ENCODE measurements at places on chromosomes 7 and 10. TPM values are rescaled to one million over a fixed set of nuclear protein-coding genes. Genes with fewer than 3 reads are reported as not detected.

- no peak for DNase-seq
Measured at GRCh38 chr7:123599766-123600165, 1.9 kb upstream of the ASB15 start.

GRCh38 chr10:79384773-79385391 lies 37.6 kb downstream of the PPIF start:
- no peak for DNase-seq

- no peak for DNase-seq
Measured at GRCh38 chr10:20855398-20856038, 41.6 kb downstream of the NEBL start.

- no peak for DNase-seq
Measured at GRCh38 chr7:1224086-1224716, 8.5 kb upstream of the UNCX start.

DNA sequence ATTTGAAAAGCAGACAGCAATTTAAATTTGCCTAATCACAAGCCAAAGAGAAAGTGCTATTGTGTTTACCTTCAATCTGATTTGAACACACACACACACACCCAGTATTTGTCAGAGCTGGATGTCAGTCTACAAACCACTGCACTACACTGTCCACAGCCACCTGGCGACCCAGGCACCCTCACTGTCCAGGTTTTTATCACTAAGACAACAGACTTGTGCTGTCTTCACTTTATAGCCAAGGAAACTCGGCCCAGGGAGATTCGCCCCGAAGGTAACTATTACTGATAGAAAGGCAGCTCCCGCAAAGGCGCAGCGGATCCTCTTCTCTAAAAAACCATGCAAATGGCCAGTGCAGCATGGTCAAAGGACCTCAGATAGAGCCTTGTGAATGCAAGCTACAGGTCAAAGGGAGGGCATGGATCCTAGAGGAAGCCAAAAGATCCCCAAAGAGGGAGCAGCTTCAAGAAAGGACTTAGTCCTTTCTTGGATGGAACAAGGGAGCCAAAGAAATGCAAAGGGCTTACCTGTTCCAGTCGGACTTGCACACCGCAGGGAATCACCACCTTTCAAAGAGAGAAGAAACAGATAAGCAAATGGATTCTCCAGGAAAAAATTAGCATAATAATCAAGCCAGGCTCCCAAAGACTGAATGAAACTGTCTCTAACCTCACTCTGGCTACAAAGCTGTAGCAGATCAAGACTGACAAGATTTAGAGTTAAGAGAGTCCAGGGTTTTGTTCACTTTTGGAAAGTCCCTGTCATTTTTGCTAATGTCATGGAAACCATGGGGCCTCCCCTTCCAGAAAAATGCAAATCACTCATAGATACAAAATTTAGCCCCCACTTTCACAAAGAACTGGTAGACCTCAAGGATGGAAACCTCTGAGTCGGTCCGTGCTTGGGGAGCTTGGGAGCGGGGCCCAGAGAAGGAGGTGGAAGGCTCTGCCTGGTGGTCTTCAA lies 101.1 kb downstream of the TNS3 start:
- no peak for DNase-seq

- no peak for DNase-seq
Measured at GRCh38 chr10:129977794-129978193, 13.7 kb upstream of the EBF3 start.

GRCh38 chr7:1533547-1534329 lies 3.2 kb downstream of the MAFK start:
- peak; percentile 68 for DNase-seq

The SRRM3 gene
- 1.3 TPM for polyA plus RNA-seq

The PHYHIPL gene
- not detected for polyA plus RNA-seq

- DNase-seq: no peak
Measured at GRCh38 chr7:2936891-2937580, 92.9 kb upstream of the GNA12 start.

- DNase-seq: no peak
Measured at GRCh38 chr10:116210588-116211346, 62.2 kb downstream of the GFRA1 start.

DNA sequence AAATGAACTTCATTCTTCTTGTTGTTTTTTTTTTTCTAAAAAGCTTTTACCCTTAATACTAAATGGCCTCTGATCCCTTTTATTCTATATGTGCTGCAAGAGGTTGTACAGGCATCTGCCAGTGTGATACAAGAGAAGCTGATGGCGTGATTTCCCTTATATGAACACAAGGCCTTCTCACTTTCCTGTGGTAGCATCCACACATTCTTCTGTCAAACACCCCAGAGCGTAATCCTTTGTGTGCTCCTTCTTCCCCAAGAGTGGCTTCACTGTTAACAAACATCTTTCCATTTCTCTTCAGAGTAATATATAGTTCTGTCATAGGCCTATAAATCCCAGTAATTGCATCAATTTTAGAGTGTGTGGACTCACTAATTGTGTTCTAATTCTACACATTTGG lies 86.3 kb upstream of the CAPZA2 start:
- no peak for DNase-seq

- DNase-seq: no peak
Measured at GRCh38 chr10:107520348-107520747, 355.8 kb upstream of the SORCS1 start.

GRCh38 chr7:1106063-1106792 lies 18.3 kb downstream of the GPER1 start:
- no peak for DNase-seq

DNA sequence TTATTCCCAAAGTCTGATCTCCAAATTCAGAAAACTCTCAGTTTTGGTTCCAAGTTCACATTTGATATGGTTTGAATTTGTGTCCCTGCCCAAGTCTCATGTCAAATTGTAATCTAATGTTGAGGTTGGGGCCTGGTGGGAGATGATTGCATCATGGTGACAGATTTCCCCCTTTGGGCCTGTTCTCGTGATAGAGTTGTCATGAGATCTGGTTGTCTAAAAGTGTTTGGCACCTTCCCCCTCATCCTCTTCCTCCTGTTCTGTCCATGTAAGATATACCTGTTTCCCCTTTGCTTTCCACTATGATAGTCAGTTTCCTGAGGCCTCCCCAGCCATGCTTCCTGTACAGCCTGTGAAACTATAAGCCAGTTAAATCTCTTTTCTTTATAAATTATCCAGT lies 138.6 kb downstream of the ARL4A start:
- no peak for DNase-seq

DNA sequence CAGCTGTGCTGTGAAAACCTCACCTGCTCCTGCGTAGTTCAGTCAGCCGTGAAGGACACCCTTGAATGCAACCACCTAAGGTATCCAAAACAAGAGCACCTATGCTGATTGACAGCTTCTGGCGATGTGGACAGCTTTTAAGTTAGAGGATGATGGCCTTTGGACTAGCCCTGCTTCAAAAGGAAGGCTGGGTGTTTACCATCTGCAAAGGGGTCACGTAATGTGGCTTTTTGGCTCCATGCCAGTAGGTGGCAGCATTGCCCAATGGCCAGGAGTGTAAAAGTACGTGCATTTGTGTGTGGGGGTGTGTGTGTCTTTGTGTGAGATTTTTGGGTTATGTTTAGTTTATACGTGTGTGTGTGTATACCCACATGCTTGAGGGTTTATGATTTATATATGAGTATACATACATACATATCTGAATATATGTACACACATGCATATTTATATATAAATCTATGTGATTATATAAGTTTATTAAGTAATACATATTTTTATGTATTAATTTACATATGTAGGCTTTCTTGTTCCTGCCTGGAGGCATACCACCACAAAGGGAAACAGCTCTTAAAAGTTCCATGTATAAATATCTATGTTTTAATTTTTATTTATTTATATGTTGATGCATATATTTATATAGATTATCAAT lies 236.3 kb upstream of the ANKRD30A start:
- DNase-seq: peak; percentile 9

The PNLIPRP3 gene
- polyA plus RNA-seq: 9.7 TPM

DNA sequence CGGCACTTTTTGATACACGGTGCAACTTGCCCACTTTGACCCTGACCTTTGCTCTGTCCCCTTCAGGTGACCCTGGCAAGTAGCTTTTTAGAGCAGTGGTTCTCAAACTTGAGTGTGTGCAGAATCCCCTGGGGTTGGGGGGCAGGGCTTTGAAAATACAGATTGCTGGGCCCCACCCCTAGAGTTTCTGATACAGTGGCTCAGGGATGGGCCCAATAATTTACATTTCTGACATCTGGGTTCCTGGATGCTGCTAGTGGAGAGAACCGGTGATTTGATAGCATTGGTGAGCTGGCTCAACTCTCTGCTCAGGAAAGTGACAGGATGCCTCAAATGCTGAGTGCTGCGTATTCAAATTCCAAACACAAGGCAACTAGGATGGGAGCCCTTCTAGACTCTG lies 537.8 kb upstream of the GALNT17 start:
- DNase-seq: no peak

- DNase-seq: no peak
Measured at GRCh38 chr7:51269911-51270310, 46.7 kb downstream of the COBL start.

- DNase-seq: no peak
Measured at GRCh38 chr10:21304198-21304597, 221.3 kb downstream of the SKIDA1 start.

Measured in foreskin keratinocyte (primary cell).